ENCODE measurements at places on chromosomes 6 and 20.

DNA sequence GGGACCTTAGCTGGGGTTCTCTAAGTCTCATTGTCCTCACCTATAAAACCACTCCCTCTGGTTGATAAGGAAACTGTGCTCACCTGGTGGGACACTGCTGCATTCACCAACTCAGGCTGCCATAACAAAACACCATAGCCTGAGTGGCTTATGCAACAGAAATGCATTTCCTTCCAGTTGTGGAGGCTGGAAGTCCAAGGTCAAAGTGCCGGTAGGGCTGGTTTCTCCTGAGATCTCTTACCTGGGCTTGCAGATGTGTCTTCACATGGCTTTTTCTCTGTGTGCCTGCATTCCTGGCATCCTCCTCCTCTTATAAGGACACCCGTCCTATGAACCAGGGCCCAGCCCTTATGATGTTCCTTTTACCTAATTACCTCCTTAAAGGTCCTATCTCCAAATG lies 60.0 kb upstream of the SLC32A1 start:
- no peak for DNase-seq

DNA sequence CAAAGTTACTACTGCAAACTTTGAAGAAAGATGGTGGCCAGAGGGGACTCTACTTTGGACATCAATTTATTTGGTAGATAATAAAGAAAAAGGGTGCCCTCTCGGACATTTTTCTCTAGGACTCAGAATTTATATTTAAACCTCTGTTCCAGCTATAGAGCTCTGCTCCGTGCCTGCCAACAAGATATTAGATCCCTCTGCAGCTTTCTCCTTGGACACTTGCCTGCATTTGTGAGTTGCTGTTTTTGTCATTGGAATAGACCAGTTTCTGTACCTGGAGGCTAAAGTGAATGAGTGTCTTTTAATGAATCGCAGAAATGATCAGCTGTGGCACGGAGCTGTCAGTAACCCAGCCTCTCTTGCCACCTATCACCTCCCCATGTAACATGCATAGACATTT lies 253.5 kb downstream of the NRN1 start:
- DNase-seq = no peak

GRCh38 chr20:3763671-3764601 lies 3.6 kb downstream of the ADISSP start:
- DNase-seq = no peak

DNA sequence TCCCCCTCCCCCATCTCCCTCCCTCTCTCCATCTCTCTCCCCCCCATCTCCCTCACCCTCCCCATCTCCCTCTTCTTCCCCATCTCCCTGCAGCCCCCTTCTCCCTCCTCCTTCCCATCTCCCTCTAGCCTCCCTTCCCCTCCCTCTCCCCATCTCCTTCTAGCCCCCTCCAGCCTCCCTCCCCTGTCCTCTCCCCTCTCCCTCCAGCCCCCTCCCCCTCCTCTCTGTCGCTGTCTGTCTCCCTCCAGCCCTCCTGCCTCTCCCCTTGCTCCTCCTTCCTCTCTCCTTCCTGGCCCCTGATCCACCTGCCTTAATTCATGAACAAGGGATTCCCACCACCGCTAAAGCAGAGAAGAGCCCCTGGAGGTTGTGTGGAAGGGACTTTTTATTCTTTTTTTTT lies 26.9 kb upstream of the CHMP4B start:
- no peak for DNase-seq

GRCh38 chr6:158780246-158780884 lies 38.8 kb downstream of the EZR start:
- DNase-seq = no peak

DNA sequence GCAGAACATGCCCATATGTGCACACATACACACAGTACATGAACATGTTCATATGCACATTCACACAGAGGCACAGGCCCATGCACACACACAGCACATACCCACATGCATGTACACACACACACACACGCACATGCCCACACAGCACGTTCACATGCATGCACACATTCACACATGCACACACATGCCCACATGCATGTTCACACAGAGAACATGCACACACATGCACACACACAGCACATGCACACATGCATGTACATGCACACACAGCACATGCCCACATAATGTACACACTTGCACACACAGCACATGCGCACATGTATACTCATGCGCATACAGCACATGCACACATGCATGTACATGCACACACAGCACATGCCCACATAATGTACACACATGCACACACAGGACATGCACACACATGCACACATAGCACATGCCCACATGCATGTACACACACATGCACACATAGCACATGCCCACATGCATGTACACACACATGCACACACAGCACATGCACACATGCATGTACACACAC lies 25.9 kb downstream of the RNASET2 start:
- no peak for DNase-seq

DNA sequence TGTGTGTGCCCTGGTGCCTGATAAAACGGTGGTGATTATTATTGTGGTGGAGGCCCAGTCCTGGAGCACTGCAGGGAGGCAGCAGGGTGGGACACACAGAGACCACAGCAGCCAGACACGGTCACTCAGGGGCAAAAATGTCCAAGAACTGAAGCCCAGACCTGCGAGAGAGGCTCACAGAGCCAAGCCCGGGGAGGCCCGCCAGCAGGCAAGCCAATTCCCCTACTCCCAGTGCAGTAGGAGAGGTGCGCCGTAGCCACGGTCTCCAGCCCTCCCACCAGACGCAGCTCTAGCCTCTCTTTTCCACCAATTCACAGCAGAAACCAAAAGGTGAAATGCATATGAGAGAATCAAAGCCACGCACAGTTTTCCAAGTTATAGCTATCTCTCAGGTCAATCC lies 179.4 kb upstream of the TAB2 start:
- DNase-seq = no peak

DNA sequence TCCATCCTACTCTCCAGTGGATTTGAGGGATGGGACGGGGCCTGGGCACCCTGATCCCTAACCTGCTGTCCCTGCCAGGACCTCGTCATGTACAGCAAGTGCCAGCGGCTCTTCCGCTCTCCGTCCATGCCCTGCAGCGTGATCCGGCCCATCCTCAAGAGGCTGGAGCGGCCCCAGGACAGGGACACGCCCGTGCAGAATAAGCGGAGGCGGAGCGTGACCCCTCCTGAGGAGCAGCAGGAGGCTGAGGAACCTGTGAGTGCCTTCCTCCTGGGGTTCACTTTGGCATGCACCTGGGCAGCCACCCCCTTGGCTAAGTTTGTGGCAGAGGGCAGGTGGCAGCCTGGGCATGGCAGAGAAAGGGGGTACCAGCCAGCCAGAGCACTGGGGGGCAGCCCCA lies 5.7 kb downstream of the CDC25B start:
- no peak for DNase-seq

DNA sequence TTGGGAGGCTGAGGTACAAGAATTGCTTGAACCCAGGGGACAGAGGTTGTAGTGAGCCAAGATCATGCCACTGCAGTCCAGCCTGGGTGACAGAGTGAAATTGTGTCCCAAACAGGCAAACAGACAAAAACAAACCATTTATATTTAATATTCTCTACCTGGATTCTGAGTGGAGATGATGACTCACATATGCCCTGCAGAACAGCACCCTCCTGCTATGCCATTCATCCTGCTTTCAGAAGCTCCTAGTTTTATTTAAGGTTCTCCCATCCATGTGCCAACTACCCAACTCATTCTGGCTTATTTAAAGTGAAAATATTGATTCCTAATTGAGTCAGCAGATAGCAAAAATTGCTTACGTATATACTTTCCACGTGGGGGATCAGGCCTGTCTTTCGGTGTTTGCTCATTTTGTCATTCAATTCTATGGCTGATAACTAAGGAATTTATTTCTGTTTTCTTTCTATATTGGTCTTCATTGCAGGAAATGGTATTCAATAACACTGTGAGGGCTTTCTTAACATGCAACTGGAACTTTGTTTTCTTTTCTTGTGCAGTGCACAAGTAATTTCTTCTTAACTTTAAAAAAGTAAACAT lies 459.1 kb upstream of the JAG1 start:
- DNase-seq = no peak
